Lower leg skin (tissue), 4 donors: ENCODE measurements at places on chromosomes 1 and 21. TPM values are rescaled to one million over a fixed set of nuclear protein-coding genes. Genes with fewer than 3 reads are reported as not detected.

SH3BGR gene
- total RNA-seq, result 3.7 TPM

PKN2 gene
- 28.5 TPM for total RNA-seq

KRTAP13-2 gene
- total RNA-seq, result not detected

NEK2 gene
- not detected for total RNA-seq

GRCh38 chr1:81435175-81435574 lies 365.6 kb upstream of the ADGRL2 start:
- DNase-seq, result no peak
